ENCODE measurements at places on chromosomes 5 and 9.

DNA sequence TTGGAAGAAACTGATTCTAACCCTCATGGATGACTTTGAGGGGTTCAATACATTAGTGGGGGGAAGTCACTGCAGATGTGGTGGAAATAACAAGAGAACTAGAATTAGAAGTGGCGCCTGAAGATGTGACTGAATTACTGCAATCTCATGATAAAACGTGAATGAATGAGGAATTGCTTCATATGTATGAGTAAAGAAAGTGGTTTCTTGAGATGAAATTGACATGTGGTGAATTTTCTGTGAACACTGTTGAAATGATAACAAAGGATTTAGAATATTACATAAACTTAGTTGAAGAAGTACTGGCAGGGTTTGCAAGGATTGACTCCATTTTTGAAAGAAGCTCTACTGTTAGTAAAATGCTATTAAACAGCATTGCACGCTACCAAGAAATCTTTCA, 113.0 kb downstream of the UGCG start:
- no peak for DNase-seq

GRCh38 chr5:39426746-39427105, 1.9 kb upstream of the DAB2 start:
- DNase-seq = no peak

DNA sequence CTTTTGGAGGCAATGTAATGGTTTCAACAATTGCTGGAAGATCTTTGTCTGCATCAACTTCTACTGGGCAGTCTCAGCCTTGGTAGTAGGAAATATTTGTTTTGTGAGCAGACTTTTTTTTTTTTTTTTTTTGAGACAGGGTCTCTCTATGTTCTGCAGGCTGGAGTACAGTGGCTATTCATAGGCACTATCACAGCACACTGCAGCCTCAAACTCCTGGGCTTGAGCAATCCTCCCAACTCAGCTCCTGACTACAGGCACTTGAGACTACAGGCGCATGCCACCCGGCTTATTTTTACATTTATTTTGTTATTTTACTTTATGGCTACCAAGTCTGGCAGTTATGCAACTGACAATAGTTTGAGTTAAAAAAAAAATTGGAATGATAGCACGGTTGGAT, 187.3 kb downstream of the SNX18 start:
- DNase-seq = no peak

DNA sequence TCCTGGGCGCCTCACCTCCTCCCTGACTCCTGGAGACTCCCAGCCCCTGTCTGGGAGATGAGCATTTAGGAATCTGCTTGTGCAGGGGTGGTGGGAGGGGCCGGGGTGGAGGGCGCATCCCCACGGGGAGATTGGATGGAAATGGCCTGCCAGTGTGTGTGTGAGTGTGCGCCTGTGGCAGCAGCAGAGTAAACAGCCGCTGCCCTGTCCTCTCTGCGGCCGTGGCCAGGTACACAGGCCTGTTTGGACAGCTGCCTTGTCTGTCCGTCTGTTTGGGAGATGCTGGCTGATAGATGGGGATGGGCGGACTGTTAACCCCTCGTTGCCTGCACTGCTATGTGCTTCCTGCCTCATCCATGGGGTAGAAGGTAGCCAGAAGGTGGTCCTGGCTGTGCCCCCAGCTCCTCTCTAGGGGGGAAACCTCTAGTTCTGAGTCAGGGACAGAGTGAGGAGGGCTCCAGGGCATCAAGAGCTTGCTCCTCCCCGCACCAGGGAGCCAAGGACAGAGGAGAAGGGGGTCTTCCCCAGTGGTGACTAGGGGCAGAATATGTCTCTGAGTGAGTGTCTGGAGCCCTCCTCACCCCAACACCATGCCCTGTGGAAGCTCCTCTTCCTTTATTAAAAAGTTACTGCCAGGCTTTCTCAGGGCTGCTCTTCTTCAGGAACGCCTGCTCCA, 60.1 kb downstream of the LMX1B start:
- peak; percentile 41 for DNase-seq

DNA sequence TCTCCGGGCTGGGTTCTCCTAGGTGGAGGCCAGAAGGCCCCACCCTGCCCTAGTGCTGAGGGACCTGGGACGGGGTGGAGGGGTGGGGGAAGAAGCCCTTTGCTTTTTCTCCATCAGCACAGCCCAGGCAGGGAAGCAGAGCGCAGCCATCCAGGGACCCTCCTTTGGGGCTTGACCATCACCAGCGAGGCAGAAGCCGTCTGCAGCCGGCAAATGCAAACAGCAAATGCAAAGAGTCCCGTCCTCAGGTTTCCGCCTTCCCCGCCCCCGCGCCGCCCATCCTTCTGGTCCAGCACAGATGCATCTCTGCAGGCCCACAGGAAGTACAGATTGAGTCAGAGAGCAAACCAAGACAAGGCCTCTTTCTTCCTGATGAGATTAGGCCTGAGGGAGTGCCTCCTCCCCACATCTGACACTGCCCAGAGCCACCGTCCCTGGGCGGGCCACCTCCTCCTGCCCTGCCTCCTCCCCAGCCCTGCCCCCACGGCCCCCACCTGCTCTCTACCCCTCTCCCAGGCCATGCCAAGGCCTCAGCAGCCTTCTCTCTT, 23.4 kb downstream of the CORO2A start:
- DNase-seq = peak; percentile 93

DNA sequence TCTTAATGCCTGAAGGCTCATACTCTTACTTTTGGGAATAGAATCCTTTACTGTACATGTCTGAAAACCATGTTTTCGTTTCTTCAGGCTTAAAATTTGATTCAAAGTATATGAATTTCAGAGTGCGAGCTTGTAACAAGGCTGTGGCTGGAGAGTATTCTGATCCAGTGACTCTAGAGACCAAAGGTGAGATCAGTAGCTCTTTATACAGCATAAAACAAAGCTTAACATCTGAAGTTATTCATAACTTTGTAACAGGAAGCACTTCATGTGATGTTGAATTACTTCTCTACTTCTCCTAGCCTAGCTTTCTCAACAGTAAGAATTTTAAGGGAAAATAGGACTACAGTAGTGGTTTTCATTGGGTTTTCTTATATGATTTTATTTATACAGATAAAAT, 49.4 kb upstream of the FKTN start:
- DNase-seq = no peak

- DNase-seq = no peak
Measured at GRCh38 chr9:113395000-113395861, 5.9 kb downstream of the ALAD start.

GRCh38 chr9:115910959-115911358, 242.6 kb upstream of the PAPPA start:
- no peak for DNase-seq

- DNase-seq = no peak
Measured at GRCh38 chr5:143755966-143756365, 56.0 kb upstream of the HMHB1 start.

GRCh38 chr5:143400541-143401226, 2.8 kb downstream of the NR3C1 start:
- DNase-seq = no peak

DNA sequence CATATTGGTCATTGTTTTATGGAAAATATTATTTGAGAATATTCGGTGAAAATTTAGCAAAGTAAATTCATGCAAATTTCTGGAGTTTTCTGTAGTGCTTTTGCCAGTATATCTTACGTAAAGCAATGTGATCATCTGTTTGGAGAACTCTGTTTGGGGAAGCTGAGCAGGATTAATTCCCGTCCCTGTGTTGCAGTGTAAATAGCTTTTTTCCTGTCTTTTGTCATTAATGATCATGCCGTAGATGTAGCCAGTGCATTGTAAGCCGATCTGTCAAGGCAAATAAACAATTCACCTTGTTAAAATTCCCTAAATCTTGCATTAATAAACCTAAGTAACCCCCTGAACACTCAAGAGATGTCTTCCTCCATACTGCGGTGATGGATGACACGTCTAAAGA, 39.2 kb downstream of the PPIC start:
- DNase-seq = no peak

- no peak for DNase-seq
Measured at GRCh38 chr9:74499111-74499601, 2.0 kb downstream of the RORB start.

DNA sequence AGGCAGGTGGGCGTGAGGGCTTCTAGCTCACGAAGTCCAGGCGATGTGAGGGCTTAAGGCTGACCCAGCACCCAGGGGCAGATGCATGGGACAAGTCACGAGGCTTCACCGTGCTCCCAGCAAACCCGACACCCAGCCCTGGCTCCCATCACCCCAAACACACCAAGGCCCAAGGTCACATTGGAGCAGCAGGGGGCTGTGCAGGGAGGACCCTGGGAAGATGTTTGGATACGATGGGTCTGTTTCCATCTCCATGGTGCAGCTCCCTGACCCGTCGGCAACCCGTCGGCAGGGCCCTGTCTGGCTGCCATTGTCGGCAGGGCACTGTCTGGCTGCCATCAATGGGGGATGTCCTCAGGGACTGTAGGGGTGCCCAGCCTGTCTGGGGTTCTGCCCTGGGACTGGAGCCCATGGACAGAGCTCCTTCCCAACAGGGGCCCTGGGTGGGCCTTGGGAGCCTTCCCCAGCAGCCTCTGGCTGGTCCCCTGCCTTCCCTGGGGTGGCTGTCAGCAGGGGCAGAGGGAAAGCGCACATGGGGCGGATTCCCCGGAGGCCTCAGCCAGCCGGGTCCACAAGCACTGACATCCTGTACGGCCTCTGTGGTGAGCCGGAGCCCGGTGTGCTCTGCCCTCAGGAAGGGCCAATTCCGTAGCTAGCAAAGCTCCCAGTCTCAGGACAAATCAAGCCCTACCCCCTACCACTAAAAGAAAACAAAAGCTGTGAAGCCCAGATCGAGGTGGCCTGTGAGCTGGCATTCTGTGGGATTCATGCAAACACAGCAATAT, 47.1 kb downstream of the NACC2 start:
- DNase-seq = no peak

- DNase-seq = peak; percentile 74
Measured at GRCh38 chr5:53479590-53480415, 626 bp upstream of the FST start.

GRCh38 chr9:131082774-131083512, 13.4 kb upstream of the AIF1L start:
- DNase-seq = peak; percentile 48

DNA sequence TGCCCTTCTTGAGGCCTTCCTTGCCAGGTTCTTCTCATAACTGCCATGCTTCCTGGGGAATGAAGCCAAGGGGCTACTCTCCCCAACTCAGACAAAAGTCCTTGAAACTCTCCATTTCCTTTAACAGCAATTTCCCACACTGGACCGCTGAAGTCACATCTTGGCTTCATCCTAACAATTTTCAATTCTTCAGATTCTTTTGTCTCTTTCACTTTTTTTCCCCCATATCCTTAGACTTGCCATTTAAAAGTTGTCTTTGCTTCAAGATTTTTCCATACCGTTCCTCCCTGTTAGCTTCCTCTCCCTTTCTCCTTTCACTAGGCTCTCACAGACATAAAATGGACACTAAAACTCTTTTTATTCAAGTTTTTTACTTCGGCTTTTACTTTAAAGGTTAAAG, 93.1 kb upstream of the ITGA1 start:
- no peak for DNase-seq

DNA sequence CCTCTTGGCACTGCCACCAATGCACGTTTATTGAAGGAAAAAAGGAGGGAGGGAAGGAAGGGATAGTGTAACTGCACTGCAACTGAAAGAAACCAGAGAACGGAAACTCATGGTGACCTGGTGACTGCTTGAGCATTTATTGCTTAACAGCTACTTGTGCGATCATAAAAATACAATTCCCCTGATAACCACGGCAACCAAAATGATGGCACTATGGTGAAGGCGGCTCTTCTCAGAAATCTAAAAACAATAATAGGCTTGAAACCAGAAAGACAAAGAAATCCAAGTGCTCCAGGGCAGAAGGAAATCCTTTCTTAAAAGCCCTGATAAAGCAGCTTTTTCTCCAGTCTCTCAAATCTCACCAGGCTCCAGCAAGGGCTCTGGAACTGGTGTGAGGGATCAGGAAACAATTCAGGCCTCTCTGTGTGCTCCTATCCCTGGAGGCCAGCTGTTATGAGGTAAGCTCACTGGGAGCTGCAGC, 1.9 kb downstream of the FBXO10 start:
- DNase-seq = no peak

DNA sequence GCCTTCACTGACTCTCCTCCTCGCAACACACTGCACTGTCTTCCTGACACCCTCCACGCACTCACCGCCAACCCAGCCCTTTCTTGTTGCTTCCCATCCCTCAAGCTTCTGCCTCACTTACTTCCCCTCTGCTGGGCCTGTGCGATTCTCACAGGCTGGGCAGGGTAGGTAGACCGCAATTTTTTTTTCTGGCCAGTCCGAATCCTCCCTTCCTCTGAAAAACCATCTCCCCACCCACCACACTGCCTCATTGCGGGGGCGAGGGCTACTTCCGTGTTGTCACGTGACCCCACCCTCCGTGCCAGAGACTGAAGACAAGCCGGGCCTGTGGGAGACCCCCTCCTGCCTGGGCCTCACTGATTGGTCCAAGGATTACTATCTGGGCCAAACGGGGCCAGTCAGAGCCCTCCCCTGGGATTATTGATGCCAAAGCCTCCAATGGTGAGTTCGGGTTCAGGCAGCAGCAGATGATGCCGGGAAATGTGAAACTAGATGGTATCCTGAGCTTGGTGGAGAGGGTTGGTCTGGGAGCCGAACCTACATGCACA, 73.1 kb downstream of the STK10 start:
- no peak for DNase-seq

GRCh38 chr5:154470947-154471870, 6.8 kb downstream of the HAND1 start:
- DNase-seq = no peak

DNA sequence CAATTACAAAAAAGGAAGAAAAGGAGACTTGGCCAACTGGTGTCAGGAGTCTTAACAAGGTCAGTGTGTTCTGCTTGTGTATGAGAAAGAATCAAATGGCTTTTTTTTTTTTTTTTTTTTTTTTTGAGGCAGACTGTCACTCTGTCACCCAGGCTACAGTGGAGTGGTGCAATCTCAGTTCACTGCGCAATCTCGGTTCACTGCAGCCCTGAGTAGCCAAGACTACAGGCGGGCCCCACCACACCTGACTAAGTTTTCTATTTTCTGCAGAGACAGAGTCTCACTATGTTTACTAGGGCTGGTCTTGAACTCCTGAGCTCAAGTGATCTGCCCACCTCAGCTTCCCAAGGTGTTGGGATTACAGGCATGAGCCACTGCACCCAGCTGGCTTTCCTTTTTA, 3.1 kb upstream of the IL7R start:
- no peak for DNase-seq

GRCh38 chr9:99265691-99266090, 43.6 kb downstream of the SEC61B start:
- DNase-seq = no peak

GRCh38 chr9:81776390-81776789, 87.0 kb upstream of the TLE1 start:
- DNase-seq = no peak

DNA sequence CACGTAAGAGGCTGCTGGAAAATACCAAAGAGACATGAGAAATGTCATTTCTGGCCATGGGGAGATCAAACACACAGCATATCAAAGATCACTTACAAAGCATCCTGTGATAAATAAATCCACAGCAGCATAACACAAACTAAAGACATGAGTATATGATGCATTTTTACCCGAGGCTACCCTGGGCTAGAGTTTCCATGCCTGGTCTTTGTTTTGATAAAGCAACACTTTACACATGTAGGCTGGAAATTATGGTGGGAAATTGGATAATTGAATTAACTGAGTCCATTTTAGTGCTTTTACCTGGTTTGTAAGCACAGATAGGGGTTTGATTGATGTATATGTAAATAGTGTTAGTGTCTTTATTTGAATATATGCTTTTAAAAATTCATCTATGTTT, 288.4 kb downstream of the AOPEP start:
- no peak for DNase-seq

GRCh38 chr9:76594764-76595424, 135.9 kb downstream of the GCNT1 start:
- no peak for DNase-seq

- no peak for DNase-seq
Measured at GRCh38 chr5:31106278-31106677, 87.2 kb upstream of the CDH6 start.

GRCh38 chr9:93354451-93354850, 97.0 kb upstream of the FAM120A start:
- DNase-seq = peak; percentile 34

All from RWPE1 (cell line).